CMK (cell line): ENCODE measurements at places on chromosomes 12 and 14.

DNA sequence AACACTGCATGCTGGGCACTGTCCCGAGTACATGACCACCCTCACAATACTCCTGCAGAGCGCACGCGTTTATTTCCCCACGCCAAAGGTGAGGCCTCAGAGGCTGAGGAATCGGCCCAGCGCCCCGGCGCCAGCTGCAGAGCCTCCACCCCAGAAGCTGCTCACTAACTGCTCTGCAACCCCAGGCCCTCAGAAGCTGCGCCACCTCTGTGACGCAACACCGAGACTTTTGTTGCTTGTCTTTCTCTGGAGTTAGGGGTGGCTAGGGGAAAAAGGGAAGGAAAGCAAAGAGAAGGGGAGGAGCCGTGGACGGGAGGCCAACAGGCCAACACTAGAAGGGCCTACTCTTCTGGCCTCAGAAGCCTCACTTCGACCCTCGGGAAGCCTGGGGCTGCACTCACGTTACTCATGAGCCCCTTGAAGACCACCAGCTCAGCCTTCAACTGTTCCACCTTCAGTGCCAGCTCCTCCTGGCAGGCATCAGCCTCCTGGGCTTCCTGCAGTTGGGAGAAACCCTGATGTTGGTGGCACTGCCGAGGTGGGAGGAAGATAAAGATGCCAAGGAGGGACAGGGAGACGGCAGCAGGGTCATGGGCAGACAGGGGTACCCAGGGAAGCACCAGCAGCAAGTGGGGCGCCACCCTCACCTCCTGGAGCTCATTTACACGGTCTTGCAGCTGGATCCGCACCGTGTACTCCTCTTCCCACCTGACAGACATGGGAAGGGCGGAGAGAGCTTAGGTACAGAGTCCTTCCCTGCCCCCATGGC is 5.4 kb downstream of the IFFO1 start:
- no peak for DNase-seq

- DNase-seq = no peak
Measured at GRCh38 chr12:93060666-93061472, 131.8 kb upstream of the EEA1 start.

DNA sequence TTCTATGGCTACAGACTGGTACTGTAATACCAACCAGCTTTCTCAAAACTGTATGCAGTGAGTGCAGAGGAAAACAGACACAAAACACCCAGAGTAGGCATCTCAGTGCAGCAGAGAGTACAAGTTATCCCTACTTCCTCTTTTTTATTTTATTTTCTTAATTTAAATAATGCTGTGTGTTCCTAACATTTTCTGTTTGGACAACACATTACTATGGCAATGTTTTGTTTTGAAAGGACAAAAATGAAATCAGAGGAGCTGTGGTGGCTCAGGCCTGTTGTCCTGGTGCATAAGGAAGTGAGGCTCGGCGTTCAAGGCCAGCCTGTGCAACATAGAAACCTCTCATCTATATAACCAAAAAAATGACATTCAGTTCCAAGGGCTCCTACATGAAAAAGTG is 33.7 kb upstream of the SELPLG start:
- DNase-seq = no peak

GRCh38 chr14:104335611-104336010 is 197.2 kb downstream of the KIF26A start:
- no peak for DNase-seq

DNA sequence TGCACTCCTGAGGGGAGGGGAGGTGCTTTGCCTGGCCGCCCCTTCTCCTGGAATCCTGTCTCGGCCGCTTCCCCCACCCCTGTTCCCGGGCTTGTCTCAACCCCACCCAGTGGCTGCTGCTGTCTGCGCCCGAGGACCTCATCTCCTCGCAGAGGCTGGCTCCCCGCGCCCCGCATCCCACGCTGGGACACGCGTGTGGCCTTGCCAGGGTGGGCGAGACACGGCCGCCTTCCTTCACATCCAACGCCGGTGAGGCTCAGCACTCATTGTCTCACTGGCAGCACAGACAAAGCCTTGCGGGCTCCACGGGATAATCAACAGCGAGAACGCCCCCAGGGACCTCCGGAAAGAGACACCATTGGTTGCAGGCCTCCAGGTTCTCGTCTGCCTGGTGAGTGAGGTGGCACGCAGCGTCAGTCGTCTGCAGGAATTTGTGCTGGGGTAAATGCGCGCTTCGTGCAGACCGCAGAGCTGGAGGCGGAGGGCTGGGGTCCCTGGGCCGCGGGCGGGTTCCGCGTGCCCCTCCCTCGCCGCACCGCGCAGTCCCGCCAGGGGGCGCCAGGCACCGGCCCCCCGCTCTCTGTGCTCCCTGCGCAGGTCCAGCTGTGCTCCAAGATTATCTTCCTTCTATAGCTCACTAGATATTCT is 26.8 kb downstream of the CCDC177 start:
- no peak for DNase-seq

GRCh38 chr12:93468008-93468371 is 676 bp downstream of the MRPL42 start:
- DNase-seq = no peak

GRCh38 chr14:26289891-26290486 is 307.8 kb downstream of the NOVA1 start:
- no peak for DNase-seq

DNA sequence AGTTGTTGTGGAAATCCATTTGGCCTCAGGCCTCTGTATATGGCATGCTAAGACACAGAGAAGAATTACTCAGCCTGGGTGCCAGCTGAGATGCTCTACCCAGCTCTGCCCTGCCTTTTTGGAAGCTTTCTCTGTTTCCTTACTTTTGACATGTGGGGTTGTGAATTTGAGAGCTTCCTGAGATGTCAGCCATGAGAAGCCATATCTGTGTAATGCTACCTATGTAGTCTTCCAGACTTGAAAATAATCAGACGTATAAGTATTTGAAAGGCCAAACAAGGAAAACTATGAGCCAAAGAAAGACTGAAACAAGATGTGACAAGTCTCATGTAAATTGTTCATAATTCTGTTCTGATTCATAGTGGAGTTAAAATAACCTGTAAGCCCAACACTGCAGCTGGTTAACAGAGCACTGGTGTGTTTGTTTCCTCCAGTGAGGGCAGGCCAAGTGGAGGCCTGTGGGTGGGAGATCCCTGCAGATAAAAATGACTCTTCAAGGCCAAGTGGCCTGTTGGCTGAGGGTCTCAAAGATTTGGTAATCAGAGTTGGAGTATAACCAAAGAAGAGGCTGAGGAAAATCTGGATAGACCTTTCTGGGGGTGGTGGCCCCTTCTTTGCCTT is 94.0 kb downstream of the TMX1 start:
- DNase-seq = no peak
